Fibroblast of villous mesenchyme (primary cell): ENCODE measurements at places on chromosomes 1 and 21.

DNA sequence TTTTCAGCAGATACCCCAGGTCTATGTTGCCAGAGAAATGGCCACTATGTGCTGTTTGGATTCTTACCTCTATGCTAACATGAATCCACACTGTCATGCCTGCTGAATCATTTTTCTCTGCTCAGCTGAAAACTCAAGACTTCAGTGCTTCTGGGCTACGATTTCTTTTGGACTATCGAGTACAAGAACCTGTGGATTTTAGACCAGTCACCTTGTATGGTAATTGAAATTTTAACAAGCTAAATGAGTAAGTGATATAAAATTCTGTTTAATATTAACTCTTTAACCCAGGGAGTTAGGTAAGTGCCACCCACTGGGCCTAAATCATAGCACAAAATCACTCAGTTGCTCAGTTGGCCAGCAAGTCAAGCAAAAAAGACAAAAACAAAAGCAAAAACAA is 35.8 kb downstream of the LHX8 start:
- DNase-seq, result no peak

- DNase-seq, result peak; percentile 22
These were observed 56.9 kb downstream of the ODF2L start for GRCh38 chr1:86339014-86339812.

DNA sequence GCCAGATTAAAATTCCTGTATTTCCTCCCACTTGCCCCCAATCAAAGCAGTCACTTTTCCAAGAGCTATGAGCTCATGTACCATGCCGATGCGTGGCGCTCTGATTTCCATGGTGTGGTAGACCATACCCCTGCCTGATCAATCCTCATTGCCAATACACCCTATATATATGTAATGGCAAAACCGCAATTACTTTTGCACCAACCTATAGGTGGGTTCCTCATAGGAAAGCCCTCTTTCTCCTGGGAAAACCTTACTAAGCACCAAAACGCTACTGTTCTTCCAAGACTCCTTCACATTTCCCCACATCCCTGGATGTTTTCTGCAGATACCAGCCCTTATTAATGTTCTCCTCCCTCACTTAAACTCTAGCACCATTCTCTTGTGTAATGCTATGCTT is 11.0 kb downstream of the KCNJ6 start:
- DNase-seq, result no peak

DNA sequence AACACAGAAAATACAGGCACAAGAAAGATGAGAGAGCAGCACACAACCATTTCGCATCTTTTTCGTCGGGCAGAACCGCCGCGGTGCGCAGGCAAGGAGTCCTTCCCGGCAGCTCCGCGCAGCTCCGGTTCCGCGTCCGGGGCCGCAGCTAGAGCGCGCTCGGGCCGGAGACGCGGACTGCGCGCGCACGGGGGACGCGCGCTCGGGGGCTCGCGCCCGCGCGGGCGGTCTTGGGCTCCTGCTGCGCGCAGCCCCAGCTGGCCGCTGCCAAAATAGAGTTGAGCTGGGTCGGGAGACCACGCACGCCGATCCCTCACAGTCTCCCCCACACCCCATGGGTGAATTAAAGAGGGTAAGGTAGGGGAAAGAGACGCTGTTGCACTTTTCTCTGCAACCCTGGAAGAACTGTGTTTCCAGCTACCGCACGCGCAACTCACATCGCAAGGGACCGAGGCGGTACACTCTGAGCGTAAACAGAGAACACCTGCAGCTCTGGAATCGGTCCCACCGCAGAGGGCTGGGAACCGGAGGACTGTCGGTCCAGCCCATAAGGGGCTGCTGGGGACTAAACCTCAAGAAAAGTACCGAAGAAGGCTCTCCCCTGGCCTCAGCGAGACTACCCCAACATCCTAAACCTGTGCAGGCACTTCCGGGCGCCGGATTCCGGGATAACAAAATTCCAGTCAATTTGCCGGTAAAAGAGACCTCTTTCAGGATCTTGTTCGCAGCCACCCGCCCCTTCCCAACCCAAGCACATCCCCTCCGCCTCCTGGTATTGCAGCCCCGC is 1.7 kb downstream of the NR5A2 start:
- DNase-seq, result no peak

DNA sequence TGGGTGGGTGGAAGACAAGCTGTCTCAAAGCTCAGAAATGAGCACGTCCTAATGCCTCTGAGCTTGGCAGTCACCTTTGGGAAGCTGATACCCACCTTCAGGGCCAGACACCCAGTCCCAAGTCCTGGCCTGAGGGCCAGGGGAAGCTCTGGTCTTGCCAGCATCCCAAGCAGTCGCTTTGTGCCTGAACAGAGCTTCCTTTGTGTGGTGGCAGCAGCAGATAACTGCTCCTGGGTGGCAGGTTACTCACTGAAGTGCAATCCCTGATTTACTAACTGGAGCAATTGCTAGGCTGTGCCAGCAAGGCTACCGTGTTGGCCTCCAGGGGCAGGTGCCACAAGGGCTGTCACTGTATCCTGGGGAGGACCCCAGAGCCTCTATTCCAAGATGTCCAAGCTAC is 40.4 kb upstream of the GRHL3 start:
- DNase-seq, result no peak

DNA sequence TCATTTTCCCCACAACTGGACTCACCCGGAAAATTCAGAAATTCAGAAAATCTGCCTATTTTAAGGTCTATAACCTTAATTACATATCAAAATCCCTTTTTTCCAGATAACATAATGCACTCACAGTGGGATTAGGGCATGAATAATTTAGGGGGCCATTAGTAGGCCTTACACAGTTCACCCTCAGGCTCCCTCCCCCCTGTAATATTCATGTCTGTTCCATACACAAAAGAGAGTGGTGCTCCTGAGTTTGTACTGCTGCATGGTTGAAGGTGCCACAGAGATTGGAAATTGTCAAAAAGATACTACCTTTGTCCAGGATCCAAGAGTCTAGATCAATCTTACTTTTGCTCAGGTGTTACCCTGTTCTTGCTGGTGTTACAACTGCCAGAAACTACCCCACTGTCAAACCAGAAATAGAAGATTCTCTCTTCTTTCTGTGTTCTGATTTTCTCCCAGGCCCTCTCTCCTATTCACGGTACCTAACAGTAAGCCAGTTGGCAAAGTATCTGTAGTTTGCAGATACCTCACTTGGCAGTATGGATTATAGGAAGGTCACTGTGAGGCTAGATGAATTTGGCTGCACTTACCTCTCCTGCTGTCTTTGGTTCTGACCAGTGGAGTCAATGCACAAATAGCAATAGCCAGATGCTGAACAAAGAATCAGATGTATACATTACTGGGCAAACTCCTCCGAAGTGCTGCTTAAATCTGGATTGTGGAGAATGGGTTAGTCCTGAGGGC is 53.2 kb downstream of the C1orf198 start:
- no peak for DNase-seq

DNA sequence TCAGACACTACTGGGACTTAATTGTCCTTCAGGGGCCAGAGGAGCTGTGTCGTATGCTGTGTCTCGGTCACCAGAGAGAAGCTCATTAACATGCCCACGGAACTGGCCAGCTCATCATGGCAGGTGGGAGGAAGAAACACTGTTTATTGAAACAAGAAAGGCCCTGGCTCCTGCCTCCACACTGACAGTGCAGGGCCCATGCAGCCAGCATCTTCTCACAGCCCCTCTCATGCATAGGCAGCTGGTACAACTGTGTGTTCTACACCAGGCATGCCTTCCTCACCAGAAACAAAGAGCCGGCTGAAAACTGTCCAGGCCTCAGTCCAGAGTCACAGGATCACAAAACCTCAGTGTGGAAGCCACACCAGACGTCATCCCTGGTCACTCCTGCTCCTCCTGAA is 106.0 kb downstream of the UBE2U start:
- DNase-seq, result no peak

- DNase-seq, result no peak
These were observed 971 bp upstream of the GNG4 start for GRCh38 chr1:235650341-235651169.

DNA sequence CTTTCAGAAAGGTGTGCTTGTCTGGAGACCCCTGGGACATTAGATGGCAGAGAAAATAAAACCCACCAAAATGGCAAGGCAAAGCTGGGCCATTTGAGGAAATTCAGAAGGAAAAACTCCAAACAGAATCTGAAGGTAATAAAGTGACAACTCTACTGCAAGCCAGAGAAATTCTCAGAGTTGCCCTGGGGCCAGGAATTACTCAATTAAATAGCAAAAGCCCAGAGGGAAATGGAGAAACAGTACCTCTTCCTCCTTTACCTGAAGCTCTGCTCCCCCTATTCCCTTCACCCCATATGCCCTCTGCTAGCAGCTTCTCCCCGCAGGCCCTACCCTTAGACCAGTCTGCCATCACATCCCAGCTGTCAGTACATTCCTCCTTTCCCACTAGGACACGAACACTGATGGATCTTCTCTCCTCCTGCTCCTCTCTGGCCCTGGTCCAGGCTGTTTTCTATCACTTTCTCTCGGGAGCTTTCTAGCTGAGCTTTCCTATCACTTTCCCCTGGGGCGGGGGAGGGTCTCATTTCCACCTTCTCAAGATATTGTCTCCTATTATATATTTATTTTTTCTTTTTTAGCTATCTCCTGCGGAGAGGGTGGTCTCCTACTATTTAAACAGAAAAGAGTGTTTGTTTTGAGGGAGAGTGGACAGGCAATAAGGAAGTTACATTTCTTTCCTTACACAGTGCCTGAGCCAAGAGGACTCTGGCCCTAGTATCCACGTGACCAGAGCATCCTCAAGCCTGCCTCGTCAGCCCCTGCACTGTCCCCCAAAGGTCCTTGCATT is 47.7 kb upstream of the RBM15 start:
- DNase-seq, result no peak

- no peak for DNase-seq
These were observed 458 bp downstream of the ZC3H12A start for GRCh38 chr1:37474697-37475379.

GRCh38 chr1:230082211-230082610 is 15.2 kb downstream of the GALNT2 start:
- no peak for DNase-seq

GRCh38 chr1:203340112-203340790 is 10.7 kb downstream of the FMOD start:
- peak; percentile 84 for DNase-seq

DNA sequence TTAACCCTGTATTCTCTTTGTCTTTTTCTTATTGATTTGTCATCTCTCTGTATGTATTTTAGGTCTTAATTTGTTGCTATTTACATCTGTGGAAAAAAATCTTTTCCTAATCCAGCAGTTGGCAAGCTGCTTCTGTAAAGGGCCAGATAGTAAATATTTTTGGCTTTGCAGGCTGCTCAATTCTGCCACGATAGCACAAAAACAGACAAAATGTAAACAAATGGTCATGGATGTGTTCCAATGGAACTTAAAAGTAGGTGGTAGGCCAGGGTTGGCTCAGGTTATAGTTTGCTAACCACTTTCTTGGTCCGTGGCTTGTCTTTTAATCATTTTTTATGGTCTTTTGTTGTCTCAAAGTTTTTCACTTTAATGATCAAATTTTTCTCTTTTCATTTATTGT is 371.8 kb downstream of the HHAT start:
- DNase-seq, result peak; percentile 20

GRCh38 chr1:109821831-109822745 is 58.4 kb upstream of the EPS8L3 start:
- DNase-seq, result no peak
